Daoy (cell line): ENCODE measurements at places on chromosomes 3 and 15. TPM values are rescaled to one million over a fixed set of nuclear protein-coding genes. Genes with fewer than 3 reads are reported as not detected.

The ADAMTS7 gene
- total RNA-seq = 1.1 and 1.8 TPM in 2 replicates

DNA sequence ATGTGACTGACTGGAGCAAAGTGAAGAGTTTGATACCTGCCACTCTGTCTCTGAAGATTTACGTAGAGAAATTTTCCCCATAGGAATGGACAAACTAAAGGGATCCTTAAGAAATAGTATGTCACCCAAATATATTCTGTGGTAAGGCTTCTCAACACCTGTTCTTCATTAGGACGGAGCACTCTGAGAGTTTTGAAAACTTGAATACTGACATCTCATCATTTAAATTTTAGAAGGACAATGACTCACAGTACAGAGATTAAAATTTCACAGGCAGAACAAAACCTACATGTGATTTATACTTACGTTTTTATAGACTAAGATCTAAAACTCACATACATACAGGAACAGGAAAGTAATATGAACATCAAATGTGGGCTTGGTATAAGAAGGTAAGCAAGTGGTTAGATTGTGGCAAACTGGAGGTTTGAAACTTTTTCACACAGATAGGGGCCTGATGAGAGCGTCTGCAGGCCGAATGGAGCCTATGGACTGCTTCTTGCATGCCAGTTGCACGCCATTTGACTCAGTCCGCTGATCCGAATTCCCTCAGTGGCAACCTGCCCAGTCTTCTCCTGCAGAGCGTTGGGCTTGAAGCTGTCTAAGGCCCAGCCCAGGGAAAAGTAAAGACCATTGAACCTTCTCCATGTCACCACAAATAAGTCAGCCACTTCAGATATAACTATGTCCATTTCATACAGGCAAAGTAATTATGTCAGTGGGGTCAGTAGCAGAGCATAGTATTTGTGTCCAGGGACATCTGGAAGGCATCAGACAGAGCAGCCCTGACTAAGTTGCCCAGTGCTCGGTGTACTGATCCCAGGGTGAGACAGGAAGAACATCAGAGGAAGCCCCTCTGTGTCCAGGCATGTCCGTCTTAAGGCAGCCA lies 45.7 kb downstream of the ZBTB38 start:
- no peak for DNase-seq

The GREM1 gene
- total RNA-seq = 34.4 and 35.3 TPM in 2 replicates

The ZMYND10 gene
- 0.06 and 0.17 TPM in 2 replicates for total RNA-seq

DNA sequence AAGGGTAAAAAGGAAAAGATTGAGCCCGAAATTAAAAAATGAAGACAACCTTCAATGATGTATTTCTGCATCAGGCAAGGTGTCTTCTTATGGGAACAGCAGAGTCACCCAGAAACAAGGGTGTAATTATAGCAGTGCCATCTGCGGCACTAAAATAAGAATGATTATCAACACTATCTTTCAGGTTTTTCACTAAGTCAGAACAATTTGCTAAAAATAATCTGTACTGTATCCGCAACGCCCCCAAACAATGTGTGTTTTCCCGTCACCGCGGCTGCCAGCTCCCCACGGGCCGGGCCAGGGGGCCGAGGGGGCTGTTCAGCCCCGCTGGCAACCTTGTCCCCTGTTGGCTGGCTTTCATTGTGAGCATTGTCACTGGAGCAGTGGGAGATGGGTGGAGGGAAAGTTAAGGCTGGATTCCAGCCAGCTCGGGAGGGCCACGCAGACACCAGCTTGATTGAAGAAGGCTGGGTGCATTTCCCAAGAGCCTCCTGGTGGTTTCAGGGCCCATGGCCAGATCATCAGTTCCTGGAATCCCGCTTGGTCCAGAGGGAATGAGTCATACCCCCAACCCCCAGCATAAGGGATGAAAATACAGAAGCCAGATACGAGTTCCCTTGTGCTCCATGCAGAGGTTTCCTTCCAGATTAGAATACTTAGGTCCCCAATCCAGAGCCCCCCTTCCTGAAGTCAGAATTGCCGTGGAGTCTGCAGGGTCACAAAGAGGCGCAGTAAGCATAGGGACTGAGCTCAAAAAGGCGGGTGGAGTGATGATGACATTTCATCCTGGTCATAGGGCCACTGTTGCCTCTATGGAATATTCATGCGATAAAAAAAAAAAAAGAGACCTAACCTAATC lies 90.2 kb upstream of the KLF13 start:
- DNase-seq = peak; percentile 86

- no peak for DNase-seq
Observed at GRCh38 chr15:55084216-55084615, 112.5 kb downstream of the RSL24D1 start.

DNA sequence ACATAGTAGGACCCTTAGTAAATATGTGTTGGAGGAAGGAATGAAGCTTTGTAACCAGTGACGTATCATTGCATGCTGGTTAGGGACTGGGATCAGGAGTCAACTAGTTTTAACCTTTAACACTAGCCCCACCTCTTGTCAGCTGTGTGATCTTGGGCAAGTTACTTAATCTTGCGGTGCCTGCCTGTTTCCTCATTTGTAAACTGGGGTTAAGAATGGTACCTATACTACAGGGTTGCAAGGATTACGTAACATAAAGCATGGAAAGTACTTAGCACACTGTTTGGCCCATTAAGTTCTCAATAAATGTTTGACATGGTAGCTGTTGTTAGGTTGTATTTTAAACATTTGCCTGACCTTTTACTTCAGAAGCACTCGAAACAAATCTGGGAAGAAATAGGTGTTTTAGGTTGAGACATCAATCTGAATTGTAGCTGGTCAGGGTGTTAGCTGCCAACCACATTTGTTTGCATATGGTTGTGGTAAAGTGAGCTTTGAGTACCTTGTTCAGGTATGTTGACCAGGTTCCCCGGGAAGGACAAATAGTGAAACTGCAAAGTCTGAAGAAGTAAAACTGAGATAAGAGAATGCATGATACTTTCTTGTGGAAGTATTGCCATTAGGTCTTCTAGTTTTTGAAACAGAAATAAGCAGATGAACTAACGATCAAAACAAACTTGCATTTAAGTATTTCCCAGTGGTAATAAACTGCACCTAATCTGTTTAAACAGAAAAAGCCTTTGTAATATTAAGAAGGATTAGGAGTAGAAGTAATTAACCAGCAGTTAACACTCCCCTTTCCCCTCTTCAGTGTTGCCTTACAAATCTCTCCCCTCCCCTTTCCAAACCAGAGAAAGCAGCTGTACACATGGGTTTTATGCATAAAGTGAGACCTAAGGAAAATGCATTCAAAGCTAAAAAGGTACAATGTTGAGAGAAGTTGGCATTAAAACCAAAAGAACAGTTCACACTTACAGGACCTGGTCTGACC lies 25.8 kb upstream of the SCAANT1 start:
- DNase-seq = no peak

GRCh38 chr3:102092617-102093466 lies 243.5 kb downstream of the NFKBIZ start:
- peak; percentile 65 for DNase-seq

- no peak for DNase-seq
Observed at GRCh38 chr3:47852604-47853602, 50.0 kb downstream of the DHX30 start.

GRCh38 chr3:105867712-105868430 lies 941 bp downstream of the CBLB start:
- no peak for DNase-seq

DNA sequence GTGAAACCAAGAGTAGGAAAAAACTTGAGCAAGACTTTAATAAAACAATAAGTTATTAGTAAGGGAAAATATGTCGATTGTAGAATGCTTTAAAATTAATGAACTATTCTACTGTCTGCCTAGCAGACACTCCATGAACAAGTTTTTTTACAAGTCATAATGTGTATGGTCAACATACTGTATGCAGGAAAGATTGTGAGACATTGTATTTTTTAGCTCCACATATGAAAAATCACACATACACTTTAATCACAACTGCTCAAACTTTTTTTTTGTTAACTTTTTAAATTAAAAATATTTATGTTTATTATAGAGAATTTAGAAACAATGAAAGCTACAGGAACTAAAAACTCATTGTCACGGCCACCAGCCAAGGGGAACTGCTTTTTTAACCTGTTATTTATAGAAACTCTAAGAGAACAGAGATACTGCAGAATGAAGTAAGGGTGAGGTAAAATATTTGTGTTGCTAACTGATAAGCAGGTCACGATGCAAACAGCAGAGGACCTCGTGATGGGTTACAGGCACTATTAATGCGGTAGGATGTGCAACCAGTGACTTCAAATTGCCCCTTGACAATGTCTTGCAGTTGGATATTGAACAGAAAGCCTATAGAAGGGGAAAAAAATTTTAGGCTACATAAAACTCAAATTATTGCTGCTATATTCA lies 53.0 kb downstream of the THSD4 start:
- DNase-seq = no peak

DNA sequence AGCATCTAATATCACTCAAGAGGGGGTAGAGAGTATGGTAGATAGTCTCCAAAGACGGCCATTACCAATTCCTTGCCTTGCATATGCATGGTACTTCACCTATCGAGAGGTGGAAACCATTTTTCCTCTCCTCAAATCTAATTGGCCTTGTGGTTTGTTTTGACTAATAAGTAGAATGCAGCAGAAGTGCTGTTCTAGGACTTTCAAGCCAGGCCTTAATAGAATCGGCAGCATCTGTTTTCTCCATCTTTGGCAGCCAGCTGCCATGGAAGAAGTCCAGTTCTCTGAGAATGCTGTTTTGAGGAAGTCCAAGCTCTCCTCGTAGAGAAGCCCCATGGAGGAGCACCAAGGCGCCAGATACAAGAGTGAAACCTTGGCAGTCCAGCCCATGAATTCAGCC lies 59.1 kb upstream of the RASGRP1 start:
- no peak for DNase-seq

DNA sequence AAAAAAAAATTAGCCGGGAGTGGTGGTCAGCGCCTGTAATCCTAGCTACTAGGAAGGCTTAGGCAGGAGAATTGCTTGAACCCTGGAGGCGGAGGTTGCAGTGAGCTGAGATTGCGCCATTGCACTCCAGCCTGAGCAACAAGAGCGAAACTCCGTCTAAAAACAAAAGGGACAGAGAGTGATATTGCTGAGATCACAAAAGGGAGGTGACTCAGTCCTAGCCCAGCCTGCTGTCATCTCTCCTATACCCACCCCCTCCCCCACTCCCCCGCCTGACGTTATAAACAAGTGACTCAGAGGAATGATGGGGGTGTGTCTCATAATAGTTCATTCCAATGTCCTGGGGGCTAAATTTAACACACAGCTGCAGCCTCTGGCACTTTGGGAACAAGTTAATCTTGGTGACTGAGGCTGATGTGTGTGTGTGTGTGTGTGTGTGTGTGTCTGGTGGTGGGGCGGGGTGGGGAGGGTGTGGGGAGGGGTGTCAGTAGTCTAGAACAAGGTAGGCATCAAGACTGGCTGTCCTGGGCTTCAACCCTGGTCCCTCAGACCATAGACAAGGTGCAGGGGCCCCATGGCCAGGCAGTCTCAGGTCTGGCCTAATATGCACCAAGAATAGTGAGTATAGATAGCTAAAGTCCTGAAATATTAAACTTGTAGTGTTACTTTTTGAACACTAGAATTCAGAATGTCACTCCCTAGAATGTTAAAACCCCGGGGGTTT lies 1.3 kb upstream of the KLHL40 start:
- peak; percentile 87 for DNase-seq

The GP9 gene
- not detected in 2 replicates for total RNA-seq

GRCh38 chr15:90060797-90061196 lies 41.5 kb downstream of the IDH2 start:
- DNase-seq = no peak

The AVEN gene
- total RNA-seq = 21.4 and 22.7 TPM in 2 replicates

DNA sequence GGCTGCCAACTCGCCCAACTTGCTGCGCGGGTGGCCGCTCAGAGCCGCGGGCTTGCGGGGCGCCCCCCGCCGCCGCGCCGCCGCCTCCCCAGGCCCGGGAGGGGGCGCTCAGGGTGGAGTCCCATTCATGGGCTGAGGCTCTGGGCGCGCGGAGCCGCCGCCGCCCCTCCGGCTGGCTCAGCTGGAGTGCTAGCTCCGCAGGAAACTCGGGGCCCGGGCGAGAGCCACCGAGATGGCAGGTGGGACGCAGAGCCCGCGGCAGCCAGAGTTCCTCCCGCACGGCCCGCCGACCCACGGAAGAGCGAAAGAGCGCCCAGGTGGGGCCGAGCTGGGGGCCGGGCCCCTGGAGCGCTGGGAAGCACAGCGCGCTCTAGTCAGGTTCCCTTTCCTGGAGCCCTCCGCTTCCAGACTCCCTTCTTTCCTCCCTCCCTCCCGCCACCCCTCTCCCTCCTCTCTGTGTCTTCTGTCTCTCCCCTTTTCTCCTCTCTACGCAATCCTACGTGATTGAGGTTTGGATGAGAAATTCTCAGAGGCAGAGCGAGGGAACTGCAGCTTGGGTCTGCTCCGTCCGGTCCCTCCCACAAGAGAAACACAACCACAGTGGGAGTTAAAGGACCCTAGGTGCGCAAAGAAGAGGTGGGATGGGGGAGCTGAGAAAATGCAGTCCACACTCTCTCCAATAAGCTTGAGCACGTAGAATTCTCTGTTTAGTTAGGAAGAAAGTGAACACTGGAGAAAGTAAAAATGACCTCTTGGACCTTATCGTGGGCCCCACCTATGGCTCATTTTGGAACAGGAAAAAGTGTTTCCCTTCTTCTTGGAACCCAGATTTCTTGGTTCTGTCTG lies 317.3 kb downstream of the FGF12 start:
- DNase-seq = peak; percentile 48

DNA sequence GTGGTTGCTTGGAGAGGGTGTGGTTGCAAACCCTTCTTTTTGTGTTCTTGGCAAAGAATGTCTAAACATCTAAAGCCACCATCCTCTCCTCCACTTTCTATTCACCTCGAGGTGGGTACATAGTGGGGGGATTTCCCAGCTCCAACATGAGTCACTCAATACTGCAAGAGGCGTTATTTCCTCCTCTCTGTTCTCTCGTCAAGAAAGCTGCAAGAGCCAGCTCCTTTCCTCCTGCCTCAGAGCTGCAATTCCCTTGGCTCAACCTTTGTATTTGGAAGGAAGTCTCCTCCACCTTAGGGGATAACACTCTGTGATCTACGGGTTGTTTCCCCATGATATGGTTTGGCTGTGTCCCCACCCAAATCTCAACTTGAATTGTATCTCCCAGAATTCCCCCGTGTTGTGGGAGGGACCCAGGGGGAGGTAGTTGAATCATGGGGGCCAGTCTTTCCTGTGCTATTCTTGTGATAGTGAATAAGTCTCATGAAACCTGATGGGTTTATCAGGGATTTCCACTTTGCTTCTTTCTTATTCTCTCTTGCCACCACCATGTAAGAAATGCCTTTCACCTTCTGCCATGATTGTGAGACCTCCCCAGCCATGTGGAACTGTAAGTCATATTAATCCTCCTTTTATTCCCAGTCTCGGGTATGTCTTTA lies 138.4 kb downstream of the PLCL2 start:
- DNase-seq = peak; percentile 47

GRCh38 chr3:152174876-152175527 lies 93.7 kb upstream of the MBNL1 start:
- peak; percentile 9 for DNase-seq
